D341Med (cell line): ENCODE measurements at places on chromosomes 11 and 22.
A peak's percentile ranks its signal among the peaks of the same experiment; 100 is the strongest.

GRCh38 chr11:18277565-18278271 is 11.7 kb downstream of the SAA1 start:
- no peak for DNase-seq

- DNase-seq: no peak
Measured at GRCh38 chr11:62472063-62472884, 53.4 kb downstream of the SCGB1A1 start.

DNA sequence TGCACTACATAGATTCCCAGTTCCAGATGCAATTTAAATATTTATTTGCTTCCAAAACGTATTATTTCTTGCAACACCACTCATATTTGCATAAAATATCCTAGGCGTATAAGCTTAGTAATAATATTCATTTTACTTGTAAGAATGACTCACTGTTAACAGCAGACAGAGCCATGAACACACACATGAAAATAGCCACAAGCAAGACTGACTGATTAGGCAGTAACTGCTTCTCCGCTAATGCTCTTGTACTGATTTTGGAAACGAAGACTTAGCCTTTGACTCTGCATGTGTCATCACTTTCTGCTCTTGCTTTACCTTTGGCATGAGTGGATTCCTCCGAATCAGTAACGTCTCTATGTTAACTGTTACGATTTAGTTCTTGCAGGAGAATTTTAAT is 6.0 kb downstream of the OR10Q1 start:
- DNase-seq: no peak

GRCh38 chr11:9716275-9717039 is 52.6 kb downstream of the SWAP70 start:
- DNase-seq: no peak

- no peak for DNase-seq
Measured at GRCh38 chr11:96102664-96103078, 178.8 kb upstream of the MTMR2 start.

DNA sequence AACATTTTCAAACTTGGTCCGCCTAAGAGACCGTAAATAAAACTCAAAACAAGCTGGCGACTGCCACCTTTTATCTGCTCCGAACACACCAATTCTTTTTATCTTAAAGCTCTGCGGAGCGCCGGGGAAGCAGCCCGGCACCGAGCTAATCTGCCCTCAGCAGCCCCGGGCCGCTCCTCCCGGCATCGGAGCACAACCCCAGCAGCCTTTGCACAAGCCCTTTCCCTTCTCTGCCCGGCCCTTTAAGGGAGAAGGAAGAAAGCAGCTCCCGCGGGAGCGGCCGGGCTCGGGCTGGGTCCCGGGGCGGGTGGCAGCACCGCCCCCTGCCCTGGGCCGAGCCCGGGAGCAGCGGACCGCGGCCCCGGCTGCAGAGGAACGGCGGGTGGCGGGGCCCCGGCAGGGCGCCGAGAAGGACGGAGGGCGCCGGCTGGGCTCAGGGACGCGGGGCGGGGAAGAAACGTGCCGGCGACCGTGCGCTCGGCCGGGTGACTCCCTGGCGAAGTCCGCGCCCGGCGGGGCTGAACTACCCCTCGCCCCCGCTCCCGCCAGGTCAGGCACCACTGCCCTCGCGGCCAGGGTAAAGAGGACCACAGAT is 133.6 kb upstream of the C11orf58 start:
- peak; percentile 73 for DNase-seq

DNA sequence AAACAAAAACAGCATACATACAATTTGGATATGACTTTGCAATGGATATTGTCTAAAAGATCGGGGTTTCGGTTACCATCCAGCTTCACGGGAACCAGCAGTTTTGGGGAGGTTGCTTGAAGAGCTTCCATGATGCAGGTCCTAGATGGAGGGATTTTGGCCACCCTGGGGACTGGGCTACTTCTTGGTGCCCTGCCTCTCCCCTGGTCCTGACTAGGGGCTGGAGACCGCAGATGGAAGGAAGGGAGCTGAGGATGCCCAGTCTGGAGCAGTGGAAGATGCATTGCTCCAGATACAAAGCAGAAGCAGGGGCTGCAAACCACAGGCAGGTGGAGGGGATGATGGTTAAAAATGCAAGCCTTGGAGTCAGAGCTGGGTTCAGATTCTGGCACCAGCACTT is 13.5 kb downstream of the SOX10 start:
- no peak for DNase-seq

GRCh38 chr11:88398372-88398771 is 60.8 kb upstream of the CTSC start:
- DNase-seq: no peak

GRCh38 chr11:19499999-19500398 is 212.6 kb upstream of the NAV2 start:
- DNase-seq: no peak

DNA sequence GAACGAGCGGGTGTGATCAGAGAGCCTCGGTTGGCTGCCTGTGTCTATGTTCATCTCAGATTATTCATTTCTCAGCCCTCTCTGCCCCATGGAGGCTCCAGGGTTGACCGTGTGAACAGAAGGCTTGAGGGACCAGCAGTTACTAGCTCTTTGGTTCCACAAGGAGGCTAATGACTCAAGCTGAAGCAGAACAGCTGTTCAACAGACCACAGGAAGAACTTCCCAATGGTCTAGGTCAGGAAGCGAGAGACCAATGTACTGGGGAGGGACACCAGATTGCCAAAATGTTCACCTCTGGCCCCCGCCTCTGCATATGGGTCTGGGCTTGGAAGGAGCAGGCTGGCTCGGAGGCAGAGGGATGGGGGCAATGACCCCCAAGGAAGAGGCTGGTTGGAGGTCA is 14.7 kb upstream of the PDE2A start:
- no peak for DNase-seq

GRCh38 chr22:50058061-50058905 is at the start of gene TTLL8:
TSS of gene TTLL8 (minus strand) at chr22:50058298.
- DNase-seq: no peak

GRCh38 chr11:70476669-70477068 is 78.3 kb downstream of the CTTN start:
- DNase-seq: no peak

DNA sequence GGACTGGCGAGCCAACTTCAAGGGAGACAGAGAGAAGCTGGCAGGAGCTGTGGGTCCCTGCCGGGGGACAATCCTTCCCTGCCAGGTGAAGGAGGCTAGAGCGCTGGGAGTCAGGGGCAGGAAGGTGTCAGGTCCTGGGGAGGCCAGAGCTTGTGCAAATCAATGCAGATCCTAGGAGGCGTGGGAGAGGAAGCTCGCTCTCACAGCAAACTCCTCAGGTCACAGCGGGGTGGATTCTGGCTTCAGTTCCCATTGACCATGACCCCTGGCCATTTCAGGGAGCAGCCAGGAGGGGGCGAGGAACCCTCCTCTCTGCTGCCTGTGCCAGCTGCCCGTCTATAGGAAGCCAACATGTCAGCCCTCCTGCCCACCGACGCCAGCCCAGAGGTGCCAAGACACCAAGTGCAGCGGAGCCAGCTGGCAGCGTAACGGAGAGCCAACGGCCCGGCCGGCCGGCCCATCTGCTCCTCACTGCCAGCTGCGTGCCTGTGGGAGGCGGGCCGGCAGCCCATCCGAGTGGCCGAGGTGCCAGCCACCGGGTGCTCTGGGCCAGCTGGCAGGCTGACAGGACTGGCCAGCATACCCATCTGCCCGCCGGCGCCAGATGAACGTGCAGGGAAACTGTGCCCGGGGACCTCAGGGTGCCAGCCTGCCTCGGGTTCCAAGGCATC is 374.8 kb downstream of the MIAT start:
- DNase-seq: peak; percentile 47

DNA sequence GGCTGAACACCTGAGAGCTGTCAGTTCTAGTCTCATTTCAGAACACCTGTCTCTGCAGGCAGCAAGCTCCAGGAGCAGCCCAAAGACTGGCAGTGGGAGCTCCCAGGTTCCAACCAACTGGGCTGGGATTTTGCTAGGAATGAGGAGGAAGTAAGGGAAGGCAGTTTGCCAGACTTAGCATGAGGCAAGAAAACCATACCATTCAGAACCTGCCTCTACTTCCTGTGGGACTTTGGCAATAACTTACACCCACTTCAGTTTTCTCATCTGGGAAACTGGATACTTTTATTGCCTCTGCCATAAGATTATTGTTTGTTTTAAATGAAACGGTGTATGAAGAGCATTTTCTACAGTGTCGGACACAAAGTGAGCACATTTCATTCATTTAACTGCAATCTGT is 363.7 kb upstream of the ISX start:
- no peak for DNase-seq

- peak; percentile 89 for DNase-seq
Measured at GRCh38 chr11:74726547-74727182, 4.6 kb downstream of the CHRDL2 start.

GRCh38 chr11:60870276-60870675 is 2.9 kb downstream of the ZP1 start:
- no peak for DNase-seq

- no peak for DNase-seq
Measured at GRCh38 chr11:125886997-125887372, 483 bp upstream of the HYLS1 start.

DNA sequence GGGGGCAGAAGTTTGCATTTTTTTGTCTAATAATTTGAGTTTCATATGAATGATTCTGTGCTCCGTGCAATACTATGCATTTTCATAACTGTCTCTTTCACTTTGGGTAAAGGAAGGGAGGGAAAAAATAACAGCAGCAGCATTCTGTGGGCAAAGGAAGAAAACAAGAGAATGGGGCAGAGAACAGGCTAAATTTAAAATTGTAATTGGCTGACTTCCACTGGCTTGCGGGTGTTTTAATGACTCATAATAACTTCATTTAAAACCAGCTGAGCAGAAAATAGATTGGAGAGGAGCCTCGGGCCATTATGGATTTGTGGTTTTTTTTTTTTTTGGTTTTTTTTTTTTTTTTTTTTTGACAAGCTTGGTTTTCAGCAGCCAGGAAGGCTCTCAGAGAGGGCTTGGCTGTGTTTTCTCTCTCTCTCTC is 107.4 kb downstream of the ZBTB16 start:
- DNase-seq: no peak

DNA sequence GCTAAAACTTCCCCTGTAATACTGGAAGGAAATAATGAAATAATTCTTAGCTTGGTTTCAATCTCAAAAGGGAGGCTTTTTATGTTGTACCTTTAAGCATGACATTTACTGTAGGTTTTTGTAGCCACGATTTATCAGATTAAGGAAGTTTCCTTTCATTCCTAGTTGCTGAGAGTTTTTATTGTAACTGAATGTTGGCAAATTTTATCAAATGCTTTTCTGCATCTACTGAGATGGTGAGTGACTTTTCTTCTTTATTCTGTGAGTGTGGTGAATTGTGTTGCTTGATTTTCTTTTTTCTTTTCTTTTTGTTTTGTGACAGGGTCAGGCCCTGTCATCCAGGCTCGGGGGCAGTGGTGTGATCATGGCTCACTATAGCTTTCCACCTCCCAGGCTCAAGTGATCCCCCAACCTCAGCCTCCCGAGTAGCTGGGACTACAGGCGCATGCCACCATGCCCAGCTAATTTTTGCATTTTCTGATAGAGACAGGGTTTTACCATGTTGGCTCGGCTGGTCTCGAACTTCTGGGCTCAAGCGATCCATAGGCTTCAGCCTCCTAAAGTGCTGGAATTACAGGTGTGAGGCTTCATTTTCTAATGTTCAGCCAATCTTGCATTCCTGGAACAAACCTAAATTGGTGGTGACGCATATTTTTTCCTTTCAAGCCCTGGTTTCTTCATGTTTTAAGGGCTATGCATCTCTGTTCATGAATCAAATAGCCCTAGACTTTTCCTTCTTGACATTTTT is 26.2 kb downstream of the SUSD2 start:
- DNase-seq: no peak

DNA sequence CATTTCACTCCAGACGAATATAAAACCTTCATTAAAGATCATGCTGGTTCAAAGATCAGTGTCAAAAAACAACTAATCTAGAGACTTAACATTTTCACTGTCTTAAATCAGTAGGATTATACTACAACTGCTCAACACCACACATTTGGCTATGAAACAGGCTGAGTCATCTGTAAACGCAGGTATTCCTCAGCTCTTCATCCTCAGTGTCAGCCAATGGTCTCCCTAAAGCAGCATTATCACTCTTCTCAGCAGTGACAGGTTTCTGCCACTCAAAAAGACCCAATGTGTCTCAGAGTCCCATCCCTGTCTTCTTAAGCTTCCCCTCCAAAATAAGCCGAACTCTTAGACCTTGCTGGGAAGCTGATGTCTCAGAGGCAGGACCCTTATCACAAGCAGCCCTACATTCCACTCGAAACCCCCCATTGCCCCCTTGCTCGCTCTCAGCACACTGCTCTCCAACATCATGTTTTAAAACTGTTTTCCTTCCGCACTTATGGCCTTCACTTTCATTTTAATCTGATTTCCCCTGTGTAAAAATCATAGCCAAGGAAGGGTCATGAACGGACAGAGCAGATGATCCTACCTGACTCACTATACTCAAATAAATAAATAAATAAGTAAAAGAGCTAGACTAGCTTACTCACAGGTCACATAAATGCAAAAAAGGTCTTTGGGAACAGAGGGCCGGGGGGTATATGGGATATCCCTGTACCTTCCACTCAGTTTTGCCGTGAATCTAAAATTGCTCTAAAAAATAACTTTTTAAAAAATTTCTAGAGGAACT is 23.0 kb downstream of the CDON start:
- peak; percentile 30 for DNase-seq

DNA sequence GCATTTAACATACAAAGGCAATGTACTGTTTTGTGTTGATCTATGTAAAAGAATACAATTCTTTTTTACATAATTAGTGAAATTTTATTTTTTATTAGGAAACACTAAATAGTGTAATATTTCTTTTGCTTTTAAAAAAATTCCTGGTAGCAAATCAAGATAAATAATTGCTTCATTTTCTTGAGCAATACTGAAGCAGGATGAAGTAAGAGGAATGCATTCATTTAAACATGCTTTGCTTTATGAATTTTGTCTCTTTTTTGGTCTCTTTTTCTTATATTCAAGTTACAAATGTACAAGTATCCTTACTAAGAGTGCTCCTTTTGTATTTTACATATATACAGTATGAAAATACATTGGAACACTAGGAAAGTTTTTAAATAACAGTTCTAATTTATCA is 144.4 kb upstream of the TEAD1 start:
- no peak for DNase-seq

GRCh38 chr11:126132319-126132718 is 69.7 kb upstream of the CDON start:
- DNase-seq: no peak

- no peak for DNase-seq
Measured at GRCh38 chr11:111367411-111368284, 11.4 kb downstream of the POU2AF1 start.
